T-helper 9 cell (primary cell): ENCODE measurements at places on chromosomes 11 and 22.
A peak's percentile ranks its signal among the peaks of the same experiment; 100 is the strongest.

DNA sequence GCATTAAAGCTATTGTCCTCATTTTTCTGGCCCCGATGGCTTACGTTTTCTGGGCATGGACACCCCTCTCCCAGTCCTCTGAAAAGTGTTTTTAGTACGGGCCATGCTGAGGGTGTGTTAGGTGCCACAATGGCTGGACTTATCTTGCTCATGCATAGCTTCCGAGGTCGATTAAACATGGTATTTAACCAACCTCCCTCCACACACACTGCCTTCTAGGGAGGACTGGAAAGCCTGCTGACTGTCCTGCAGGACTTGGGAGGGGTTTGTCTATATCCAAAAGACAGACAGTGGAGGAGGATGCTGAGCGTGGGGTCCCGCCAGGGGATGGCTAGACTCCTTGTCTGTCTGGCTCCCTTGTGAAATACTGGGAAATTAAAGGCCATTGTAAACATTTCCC is 95.3 kb downstream of the FBXO7 start:
- DNase-seq, result no peak

GRCh38 chr11:36488096-36488495 is 22.0 kb downstream of the TRAF6 start:
- DNase-seq, result no peak

- no peak for DNase-seq
Measured at GRCh38 chr11:72821221-72821919, 7.2 kb downstream of the ATG16L2 start.

GRCh38 chr11:125332821-125333220 is 163.2 kb downstream of the FEZ1 start:
- DNase-seq, result no peak

DNA sequence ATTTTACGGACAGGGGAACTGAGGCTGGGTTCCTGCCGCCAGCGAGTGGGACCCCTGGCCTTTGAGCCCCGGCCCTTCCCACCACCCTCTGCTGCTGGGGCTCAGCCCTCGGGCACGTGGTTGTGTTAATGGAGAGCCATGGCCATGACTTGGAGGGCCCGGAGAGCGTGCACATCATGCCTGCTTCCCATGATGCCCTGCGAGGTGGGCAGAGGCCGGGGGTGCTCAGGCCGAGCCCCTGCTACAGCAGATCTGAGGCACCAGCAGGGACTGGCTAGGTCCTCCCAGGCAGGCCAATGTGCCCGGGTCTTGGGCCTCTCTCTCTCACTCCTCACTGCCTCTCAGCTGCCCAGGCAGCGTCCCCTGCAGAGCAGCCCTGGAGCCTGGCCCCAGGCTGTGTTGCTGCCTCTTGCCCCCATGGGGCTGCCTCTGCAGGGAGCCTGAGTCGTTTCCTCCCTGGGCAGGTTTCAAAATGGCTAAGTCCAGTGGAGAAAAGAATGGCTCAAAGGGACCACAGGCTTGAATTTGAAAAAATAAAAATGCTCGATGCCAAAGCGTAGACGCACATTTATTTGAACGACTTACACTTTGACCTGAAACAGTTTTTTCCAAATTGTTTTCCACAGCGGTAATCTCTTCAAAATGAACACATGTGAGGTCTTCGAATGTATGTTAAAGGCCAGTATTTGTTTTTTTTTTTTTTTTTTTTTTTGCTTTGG is 72.6 kb upstream of the CLDN5 start:
- no peak for DNase-seq

GRCh38 chr11:61460474-61460881 is 30.6 kb downstream of the SDHAF2 start:
- DNase-seq, result no peak

DNA sequence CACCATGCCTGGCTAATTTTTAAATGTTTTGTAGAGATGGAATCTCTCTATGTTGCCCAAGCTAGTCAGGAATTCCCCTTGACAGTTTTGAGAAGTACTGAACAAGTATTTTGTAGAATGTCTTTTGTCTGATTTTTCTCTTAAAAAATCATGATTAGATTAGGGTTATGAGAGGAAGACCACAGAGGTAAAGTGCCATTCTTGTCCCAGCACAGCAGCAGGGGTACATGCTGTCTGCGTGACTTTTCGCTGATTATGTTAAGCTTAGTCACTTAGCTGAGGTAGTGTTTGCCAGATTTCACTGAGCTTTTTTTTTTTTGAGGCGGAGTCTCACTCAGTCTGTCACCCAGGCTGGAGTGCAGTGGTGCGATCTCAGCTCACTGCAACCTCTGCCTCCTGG is 13.6 kb upstream of the NUP160 start:
- no peak for DNase-seq

GRCh38 chr22:46119093-46119728 is 31.1 kb upstream of the PPARA start:
- no peak for DNase-seq

DNA sequence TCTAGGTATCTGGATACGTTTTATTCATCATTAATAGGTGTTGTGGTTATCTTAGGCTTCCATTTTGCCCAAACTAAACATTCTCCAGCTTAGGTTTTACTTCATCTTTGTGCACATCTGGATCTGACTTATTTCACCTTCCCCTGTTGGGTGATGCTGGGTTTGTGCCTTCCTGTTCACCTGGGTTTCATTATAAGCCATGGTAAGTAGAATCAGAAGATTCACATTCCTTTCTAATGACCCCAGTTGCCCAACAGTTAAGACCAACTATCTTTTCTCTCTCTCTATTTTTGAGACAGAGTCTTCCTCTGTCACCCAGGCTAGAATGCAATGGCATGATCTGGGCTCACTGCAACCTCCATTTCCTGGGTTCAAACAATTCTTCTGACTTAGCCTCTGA is 44.6 kb downstream of the LMO2 start:
- DNase-seq, result no peak

DNA sequence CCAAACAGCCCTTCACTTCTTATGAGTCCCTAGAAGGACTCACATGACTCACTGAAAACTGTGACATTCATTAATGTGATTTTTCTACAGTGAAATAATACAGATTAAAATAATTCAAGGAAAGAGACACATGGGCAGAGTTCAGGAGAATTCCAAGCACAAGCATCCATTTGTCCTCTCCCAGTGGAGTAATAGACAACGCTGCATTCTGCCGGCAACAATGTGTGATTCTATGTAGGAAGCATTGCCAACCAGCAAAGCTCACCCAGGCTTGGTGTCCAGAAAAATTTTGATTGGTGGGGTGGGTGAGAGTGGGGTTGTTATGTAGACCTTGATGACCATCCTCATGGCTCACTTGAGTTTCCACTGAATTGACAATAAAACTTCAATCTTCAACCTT is 123.9 kb downstream of the VPREB1 start:
- no peak for DNase-seq

- DNase-seq, result no peak
Measured at GRCh38 chr11:15941206-15941770, 415.1 kb downstream of the SOX6 start.

DNA sequence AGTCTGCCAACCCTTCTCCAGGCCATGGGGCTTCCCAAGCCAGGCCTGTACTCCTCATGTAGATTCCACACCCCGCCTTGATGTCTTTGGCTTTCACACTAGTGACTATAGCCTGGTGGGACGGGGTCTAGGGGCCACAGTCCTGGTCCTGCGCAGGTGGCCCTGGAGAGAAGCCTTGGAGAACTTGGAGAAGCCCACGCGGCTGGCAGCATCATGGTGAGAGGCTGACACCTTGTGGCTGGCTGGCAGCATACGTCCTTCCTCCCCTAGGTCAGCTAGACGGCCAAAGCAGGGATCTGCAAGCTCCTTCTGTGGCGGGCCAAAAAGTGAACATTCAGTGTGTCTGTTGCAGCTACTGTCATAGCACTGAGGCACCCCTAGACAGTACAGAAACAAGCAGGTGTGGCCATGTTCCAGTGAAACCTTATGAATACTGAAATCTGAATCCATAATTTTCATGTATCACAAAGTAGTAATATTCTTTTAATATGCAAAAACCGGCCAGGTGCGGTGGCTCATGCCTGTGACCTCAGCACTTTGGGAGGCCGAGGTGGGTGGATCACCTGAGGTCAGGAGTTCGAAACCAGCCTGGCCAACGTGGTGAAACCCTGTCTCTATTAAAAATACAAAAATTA is 42.0 kb downstream of the FAM83F start:
- DNase-seq, result peak; percentile 28

- DNase-seq, result no peak
Measured at GRCh38 chr11:33478111-33478573, 221.0 kb downstream of the HIPK3 start.
